ENCODE measurements at places on chromosomes 1 and 21.
A peak's percentile ranks its signal among the peaks of the same experiment; 100 is the strongest.

DNA sequence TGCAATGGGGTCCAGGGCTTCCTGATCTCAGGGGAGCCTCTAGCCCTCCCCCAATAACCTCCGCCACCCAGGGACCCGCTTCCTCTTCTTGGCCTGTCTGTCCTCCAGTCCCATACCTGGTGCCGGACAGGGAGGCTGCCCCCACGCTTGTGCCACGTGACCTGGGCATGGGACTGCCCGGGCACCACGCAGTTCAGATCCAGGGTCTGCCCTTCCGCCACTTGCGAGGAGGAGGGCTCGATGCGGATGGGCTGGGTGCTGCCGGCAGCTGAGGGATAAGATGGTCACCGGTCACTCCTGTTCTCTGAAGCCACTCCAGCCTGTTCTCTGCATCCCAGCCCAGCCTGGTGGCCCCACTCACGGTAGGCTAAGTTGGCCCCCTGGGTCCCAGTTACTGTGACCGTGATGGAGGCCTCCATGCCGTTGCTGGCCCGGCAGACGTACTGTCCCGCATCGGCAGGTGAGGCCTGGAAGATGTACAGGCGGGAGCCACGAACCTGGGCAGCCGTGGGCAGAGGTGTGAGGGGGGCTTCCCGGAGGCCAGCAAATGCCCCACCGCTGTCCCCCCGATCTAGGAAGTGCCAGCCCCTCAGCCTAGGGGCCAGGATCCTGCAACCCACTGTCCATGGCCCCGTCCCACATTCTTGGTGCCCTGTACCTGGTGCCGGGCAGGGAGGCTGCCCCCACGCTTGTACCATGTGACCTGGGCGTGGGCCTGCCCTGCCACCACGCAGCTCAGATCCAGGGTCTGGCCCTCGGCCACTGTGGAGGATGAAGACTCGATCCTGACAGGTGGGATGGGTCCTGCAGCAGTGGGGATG, 39.6 kb downstream of the LDLRAD2 start:
- DNase-seq, result no peak

DNA sequence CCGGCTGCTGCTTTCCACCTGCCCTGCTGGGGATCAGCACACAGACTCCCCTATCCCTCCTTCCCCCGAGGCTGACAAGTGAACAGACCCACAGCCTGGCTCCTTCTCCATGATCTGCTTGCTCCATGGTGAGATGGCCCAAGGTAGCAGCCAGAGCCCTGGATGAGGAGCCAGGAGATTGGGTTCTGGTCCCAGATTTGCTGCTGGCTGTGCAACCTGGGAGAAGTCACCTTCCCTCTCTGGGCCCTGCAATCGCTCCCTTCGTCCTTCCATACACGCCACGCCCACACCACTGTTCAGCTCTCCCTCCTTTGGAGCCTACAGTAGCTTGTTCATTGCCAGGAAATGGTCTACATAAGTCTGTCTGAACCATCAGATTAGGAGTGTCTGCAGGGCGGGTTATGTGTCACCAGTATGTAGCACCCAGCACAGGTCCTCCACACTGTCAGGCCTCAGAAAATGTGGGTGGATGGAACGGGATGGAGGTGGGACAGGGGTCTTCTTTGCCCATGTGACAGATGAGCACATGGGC, 9.2 kb upstream of the EPHA8 start:
- DNase-seq, result no peak

GRCh38 chr21:42302076-42302650, 13.0 kb downstream of the TFF3 start:
- DNase-seq, result peak; percentile 40

DNA sequence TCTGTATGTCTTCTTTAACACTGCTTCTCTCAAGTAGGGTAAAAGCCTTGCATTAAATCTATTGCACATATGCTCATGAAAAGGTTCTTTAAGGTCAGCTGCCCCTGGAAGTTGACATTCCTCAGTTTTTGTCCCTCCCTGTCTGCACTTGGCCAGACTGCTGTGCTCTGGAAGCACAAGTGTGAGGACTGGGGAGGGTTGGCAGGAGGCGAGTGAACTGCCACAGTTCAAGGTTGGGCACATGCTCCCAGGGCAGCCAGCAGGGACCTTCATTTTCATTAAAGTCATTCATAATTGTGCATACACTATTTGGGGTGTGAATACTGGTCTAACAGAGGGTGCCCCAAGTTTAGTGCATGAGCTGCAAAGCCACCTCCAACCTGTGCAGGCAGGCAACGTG, 10.9 kb upstream of the THEM5 start:
- no peak for DNase-seq

DNA sequence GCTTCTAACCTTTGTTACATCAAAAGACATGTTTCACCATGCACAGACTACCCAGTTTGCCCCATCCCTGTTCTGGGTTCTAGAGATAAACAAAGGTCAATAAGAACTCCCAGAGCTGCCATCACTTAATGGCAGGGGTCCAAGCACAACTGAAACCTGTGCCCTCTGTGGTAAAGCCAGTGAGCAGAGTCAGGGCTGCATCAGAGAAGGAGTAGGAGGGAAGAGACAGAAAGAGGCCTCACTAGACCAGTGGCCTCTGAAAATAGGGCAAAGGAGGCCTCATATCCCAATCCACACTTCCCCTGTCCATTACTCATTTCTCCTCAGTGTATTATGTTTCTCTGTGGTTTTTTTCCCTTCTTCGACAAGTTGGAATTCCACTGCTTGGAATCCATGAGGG, 10.2 kb downstream of the ATP1A2 start:
- no peak for DNase-seq

DNA sequence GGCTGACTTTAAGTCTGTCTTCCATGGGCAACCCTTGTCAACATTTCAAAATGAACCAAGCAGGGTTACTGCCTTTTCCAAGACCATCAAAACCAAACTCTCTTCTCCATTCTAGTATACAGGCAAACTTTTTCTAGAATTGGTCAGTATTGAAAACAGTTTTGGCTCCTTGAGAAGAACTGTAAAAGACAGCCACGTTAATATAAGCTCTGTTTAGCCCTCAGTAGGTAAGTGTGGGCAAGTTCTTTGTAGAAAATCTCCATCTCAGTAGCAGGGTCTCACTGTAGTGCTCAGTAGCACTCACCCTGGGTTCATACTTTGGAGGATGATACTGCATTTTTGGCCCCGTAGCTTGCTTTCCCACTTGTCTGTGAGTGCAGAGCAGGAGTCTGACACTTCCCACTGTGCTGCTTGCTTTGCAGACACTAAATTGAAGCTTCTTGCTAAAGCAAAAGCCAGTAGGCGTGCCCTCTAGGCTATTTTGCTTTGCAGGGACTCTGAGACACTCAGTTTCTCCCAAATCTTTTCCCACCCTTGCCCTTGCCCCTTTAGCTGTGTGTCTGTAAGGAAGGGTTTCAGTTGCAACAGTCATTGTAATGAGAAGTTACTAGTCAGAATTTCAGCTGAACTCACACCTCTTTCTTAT, 34.3 kb upstream of the CACYBP start:
- DNase-seq, result no peak

DNA sequence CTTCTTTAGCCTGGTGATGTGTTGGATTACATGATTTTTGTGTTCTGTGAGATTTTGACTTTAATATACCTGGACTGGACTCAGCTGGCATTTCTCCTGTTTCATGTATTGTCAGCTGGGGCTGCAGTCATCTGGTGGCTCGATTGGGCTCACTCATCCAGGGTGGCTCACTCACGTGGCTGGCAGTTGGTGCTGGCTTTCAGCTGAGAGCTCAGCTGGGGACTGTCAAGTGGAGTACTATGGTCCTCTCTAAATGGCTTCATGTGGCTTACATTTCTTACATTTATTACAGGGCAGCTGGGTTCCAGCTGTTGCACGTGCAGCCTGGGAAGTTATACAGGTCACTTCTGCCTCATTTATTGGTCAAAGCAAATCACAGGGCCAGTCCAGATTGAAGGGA, 22.8 kb downstream of the HHAT start:
- DNase-seq, result no peak

- peak; percentile 77 for DNase-seq
These were observed 2.5 kb upstream of the APOBEC4 start for GRCh38 chr1:183655562-183656075.

- no peak for DNase-seq
These were observed 321.0 kb downstream of the PLPP3 start for GRCh38 chr1:56258371-56258770.

DNA sequence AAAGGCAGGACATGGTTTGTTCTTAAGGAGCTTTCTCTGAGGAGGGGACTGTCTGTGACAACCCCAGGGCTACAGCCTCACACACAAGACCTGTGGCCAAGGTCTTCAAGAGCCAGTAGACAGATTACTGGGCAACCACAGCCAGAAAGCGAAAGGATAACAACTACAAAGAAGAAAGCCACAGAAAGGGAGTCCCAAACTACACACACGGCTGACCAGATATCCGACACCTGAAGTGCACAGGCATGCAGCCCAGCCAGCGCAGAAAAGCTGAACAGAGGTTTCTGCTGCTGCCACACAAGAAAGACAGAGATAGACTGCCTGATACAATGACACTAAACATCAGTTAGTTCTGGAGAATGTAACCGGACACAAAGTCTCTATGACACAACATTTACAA, 21.4 kb upstream of the NADK start:
- DNase-seq, result no peak

- no peak for DNase-seq
These were observed 71.6 kb downstream of the PLEKHA6 start for GRCh38 chr1:204288021-204288588.
